ENCODE measurements at places on chromosomes 5 and 9.

DNA sequence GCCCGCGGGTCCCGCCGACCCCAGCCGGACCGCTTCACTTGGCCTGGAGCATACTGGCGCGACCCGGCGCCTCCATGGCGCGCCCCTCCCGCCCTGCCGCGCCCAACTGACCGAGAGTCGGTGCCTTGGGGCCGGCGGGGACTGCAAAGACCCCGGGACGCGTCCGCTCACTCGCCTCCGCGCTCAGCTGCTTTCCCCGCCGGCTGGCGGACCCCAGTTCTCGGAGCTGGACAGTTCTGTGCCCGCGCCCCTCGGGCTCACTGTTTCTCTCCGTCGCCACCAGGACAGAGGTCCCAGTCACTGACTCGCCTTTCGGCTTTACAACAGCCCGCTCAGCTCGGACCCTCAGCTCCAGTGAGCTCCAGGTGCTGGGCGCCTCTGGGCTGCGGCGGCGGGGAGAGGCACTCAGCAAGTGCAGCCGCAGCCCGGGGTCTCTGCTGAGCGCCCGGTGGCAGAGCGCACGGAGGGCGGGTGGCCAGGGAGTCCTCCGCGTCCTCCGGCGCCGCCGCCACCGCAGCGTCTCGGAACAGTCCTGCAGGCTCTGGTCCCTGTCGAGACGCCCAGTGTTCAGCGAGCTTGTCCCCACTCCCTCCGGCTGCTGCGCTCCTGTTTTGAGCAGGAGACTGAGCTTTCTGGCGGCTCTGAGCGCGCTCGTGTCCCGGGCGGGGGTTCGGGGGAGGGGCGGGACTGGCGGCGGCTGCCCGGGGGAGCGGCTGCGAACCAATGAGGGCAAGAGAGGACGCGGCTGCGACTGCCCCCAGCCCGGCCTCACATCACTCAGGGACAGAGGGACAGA lies at the start of gene SMIM32:
SMIM32 (minus strand) TSS at position 637 of the 796 bp plus-strand sequence. CDS start 638 bp downstream, outside the sequence.
- no peak for DNase-seq

- DNase-seq = no peak
Measured at GRCh38 chr5:5050801-5051200, 89.3 kb upstream of the ADAMTS16 start.

DNA sequence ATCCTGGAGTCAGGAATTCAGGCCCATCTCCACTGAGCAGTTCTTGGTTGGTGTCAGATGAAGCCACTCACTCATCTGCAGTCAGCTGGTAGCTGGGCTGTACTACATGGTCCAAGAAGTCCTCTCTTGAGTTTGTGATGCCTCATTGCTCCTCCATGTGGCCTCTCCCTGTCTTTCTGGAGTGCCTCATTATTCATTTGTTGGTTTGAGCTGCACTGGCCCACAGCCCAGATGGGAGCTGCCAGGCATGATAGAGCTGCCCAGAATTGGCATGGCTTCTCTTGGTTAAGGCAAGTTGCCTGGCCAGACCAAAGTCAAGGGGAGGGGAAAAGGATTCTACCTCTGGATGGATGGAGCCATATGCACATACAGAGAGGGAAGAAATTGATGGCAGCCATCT lies 8.0 kb downstream of the PTCD2 start:
- no peak for DNase-seq

DNA sequence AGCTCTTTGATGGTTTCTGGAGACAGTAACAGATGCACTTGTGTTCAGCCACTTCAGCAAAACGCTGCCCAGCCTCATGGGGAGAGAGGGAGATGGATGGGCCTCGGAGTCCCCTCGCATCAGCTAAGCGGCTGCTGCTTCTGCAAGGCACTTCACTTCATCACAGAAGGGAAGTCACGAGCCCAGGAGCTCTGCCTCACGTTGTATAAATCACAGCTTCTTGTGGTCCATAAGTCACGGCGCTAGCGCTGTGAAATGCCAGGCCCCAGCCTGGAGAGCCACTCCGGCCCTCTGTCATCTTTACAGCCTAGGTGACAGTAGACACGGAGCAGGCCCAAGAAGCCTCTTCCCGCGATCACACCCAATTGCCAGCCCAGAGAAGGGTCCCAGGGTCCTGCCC lies 23.4 kb downstream of the DBH start:
- no peak for DNase-seq

DNA sequence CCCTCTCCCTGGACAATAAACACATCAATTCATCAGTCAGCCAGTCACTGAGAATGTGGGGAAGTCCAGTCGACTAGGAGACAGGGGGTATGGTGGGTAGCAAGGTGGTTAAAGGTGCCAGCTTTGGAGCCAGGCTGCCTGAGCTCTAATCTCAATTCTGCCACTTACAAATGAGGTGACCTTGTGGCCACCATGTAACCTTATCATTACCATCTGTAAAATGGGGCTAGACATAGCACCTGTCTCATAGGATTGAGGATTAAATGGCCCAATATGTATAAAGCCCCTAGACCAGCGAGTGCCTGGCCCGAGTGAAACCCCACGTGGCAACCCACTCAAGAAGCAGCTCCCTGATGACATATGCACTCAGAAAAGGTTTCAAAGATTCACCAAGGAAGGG lies 73.3 kb upstream of the TBC1D2 start:
- no peak for DNase-seq

DNA sequence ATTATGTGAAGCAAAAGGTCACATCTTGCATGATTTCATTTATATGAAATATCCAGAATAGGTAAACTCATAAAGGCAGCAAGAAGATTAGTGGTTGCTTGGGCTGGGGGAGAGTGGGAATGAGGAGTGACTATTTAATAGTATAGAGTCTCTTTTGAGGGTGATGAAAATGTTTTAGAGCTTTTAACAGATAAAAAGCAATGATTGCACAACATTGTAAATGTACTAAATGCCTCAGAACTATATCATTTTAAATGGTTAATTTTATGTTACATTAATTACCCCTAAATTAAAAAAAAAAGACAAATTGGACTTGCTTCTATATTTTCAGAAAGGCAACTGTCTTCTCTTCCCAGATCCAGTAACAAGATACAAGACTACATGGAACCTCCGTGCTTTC lies 21.9 kb upstream of the TTC39B start:
- no peak for DNase-seq

DNA sequence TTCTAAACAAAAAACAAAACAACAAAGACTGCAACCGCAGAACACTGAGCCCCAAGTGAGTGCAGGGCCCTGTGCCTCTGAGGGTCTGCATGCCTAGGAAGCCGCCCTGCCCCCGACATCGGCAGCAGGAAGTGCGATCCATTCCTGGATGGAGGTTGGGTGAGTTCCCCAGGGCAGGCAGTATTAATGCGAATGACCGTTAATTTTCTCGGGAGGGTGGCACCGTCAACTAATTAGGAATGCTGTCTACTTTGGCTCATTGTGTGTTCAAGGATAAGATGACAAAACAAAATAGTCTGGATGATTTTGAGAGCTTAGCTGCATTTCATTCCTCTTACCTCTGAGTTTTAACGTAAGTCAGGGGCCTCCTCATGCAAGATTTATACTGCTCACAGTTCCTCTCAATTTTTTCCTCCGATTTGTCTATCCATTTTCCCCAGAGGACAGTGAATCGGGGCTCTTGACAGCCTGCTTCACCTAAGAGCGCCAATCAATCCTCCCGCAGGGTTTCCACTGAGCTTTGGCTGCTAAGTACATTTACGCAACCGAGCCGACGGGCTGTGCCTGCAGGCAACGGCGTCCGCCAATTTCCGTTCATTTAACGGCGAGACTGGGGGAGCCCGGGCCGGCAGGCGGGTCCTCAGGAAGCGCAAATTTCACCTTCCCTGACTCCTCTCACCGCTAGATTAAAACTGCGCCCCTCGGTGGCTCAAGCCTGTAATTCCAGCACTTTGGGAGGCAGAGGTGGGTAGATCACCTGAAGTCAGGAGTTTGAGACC lies 2.9 kb upstream of the NXNL2 start:
- no peak for DNase-seq

DNA sequence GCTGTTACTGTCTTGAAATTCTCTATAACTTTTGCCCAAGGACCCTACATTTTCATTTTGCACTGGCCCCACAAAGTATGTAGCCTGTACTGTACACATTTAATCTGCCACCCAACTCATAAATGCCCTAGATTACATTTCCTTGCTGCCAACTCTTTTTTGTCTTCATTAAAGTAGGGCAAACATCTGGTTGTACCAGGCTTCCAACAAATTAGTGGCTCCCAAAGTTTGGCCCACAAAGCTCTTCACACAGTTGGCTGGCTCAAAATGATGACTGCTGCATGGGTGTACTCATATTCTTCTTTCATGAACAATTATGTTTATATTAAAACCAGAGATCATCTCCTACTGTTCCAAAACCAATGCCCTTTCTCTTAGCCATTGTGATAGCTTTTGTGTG lies 45.3 kb downstream of the GNA14 start:
- no peak for DNase-seq

All from stimulated activated CD4-positive, alpha-beta T cell treated with anti-CD3 and anti-CD28 coated beads, TNF-alpha, amount 100 ng/mL, for 48 hours (primary cell).